ENCODE measurements at places on chromosomes 4 and X.

DNA sequence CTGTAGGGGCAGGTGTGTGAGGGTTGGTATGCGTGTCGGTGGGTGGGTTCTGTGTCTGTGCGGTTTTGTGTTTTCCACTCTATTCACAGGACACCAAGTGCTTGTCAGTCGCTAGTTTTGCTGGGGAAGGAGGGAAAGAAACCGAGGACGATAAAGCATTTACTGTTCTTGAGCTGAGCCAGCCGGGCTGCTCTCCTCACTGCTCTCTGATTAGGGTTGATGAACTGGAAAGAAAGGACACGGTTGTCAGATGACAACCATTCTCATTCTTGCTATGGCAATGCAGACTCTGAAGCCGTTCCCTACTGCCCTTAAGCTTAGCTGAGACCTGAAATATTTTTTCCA lies 832 bp downstream of the EGFL6 start:
- DNase-seq: no peak

DNA sequence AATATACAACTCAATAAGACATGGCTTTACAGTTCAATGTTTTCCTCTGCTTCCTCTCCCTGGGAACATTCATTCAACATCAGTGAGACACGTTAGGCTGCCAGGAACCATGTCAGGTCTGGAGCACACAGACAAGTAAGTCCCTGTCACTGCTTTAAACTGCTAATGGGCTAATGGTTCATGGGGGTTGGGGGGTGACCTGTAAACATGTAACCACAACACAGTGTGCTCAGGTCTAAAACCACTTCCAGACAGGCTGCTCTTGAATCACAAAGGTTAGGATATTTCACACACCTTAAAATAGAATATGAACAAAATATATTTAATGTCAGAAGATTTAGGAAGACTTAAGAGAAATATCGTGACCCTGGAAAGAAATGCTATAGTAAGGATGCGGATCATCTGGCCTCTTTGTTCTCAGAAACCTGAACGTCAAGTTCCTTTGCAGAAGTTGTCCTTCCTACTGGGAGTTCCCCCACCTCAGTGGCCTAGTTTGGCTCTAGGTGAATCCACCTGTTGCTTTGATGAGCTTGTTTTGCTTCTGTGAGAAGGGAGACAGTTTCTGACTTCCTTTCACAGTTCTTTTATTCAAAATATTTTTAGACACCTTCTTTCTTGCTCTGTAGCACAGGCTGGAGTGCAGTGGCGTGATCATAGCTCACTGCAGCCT lies 359.9 kb downstream of the UNC5C start:
- DNase-seq: no peak

DNA sequence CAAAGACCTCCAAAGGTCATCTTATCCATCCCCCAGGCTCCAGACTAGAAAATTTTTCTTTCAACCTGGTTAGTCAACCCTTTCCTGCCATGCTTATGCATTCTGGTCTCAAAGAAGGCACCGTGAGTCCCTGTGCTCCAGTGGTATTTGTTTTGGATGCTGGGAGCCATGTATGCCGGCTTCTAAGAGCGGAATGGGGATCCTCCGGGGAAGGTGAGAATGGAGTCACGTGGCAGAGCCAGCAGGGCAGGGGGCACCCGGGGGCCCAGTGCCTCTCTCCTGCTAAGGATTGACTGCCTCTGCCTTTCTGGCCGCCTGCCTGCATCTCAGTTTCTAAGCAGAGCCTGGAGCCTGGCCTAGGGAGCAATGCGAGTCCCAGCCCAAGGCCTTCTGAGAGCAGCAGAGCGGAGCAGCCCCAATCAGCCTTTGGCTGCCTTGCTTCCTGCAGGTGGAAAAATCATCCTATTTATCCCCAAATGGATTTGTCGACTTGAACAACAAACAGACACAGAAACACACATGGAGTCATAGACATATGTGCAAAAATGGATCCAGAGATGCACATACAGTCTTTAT lies 141.0 kb downstream of the PJA1 start:
- DNase-seq: no peak

- DNase-seq: no peak
Measured at GRCh38 chr4:25879991-25880651, 17.3 kb upstream of the SEL1L3 start.

DNA sequence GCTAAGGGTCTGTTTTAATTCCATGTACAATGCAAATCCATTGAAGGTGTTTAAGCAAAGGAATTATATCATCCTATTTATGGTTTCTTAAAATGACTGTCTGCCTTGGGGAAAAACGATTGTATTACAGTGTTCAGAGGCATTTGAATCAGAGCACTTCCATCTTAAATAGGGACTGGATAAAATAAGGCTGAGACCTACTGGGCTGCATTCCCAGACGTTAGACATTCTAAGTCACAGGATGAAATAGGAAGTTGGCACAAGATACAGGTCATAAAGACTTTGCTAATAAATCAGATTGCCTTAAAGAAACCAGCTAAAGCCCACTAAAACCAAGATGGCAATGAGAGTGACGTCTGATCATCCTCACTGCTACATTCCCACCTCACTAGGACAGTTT lies 1167.2 kb upstream of the PABPC4L start:
- DNase-seq: no peak

DNA sequence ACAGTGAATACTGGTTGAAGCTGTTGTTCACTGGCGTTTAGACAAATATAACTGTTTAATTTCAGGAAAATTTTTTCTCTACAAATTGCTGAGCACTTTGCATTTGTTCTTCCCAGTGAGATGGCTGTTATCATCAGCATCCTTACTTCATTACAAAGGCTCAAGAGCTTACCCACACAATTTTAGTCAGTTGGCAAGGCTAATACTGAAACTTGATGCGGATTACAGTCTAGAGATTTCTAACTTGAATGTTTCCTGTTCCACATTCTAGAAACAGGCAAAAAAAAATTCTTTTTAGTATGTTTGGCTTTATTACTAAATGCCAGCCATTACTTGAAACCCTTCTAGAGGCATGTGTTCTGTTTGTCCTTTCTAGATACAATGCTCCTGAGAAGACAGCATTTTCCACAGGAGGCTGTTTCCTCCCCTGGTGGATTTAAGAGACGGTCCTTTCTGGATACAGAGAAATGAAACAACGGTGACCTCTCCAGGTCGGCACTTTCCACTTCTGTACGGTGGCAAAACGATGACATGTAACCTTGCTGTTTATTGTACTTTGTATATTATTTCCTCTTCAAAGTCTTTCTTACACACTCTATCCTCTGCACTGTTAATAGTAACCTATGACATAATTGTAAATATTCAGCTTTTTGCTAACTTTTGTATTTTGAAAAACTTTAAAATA lies 80.9 kb downstream of the RFC1 start:
- DNase-seq: no peak

DNA sequence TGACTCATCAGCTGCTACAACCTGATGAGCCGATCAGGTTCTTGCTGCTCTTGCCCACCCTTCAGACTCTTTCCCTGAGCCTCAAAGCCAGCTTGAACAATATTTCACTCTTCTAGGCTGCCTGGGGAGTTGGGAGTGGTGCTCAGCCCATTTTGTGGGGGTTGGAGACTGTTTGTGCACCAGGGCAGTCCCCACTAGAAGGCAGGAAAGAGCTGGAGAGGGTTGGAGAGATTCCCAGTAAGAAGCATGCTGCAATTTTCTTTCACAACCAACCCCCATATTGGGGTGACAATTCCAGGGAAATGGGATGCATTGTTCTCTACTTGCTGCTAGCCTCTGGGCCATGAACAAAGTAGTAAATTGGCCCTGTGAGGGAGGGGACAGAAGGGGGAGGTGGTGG lies 44.1 kb downstream of the SLC16A2 start:
- no peak for DNase-seq

DNA sequence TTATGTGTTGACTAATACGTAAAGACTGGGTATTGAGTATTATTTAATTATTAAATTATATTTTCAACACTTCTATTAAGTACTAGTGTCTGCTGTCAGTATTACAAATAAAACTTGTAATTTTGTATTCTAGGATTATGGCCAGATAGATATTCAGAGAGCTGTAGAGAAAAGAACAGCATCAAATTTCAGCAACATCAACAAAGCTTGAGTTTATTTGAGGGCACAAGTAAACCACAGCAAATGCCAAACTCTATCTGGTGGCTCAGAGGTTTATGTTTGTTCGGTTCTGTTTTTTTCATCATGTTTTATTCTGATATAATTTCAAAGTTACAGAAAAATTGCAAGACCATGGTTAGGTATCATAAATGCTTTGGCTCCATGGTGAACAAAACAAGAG lies 1530.5 kb downstream of the PCDH18 start:
- DNase-seq: no peak

DNA sequence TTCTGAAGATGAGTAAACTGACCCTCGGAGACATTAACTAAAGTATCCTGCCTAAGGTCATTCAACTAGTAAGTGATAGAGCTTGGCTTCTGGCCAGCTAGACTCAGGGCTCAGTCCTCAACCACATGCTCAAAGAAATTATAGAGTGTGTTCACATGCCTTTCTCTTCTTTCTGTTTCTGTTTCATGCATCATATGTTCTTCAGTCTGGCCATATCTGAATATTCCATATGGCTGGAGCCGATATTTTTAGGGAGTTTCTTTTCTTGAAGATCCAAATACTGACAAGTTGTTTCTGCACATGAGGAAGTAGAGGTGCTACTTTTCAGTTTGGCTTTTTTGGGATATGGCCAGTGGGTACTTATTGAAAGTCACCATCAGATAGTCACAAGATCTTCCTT lies 44.9 kb downstream of the MMRN1 start:
- DNase-seq: no peak

Data from esophagus squamous epithelium (tissue), 5 donors.